MV-4-11 (cell line): ENCODE measurements at places on chromosomes 12 and 14.

GRCh38 chr14:26056036-26056616 is 541.7 kb downstream of the NOVA1 start:
- no peak for DNase-seq

DNA sequence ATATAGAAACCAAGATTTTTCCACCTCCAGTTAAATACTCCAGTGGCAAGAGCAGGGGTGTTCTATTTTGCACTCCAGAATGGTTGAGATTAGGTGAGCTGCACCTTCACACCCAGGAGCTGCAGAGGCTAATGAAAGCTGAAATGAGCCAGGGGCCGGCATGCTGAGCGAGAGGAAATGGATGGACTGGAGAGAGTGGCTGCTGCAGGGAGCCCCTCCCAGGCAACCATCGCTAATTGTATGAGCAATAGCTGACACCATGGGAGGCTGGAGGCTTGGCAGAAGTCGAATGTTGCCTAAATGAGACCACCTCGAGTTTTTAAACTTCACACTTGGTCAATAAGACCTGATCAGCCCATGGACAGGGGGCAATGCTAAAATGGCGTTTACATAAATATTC is 301.8 kb upstream of the TMPO start:
- no peak for DNase-seq

DNA sequence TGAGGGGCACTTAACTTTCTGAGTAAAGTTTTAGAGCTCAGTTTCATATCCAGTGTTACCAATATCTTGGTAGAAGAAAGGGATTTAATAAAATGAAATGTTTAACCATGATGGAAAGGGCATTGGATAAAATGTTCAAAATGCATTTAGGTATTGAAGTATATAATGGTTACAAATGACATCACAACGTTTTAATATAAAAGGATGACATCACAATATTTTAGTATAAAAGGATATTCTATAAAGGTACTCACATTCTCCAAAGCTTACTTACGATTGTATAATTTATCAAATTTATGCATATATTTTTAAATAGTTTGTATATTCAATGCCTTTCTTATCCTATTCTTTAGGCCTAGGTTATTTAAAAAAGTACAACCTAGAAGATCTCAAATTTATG is 226.1 kb downstream of the PPFIA2 start:
- no peak for DNase-seq

- no peak for DNase-seq
Measured at GRCh38 chr12:117685110-117685926, 283.5 kb downstream of the KSR2 start.

- peak; percentile 76 for DNase-seq
Measured at GRCh38 chr12:110599334-110599733, 14.6 kb upstream of the TCTN1 start.

DNA sequence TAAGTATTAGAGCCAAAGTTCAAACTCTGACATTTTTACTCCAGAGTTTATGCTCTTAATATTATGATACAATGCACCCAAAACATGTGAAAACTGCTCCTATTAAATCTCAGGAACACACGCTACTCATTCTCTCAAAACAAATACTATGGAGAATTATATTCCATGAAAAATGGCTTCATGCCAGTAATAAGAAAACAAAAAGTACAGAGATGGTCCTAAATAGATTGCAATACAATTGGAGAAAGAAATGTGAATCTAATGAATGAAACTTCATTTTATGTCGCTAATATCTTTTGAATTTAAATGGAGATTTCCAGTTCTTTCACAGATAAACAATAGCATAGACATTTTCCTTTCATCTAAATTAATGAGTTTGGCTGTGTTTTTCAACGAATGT is 384.3 kb downstream of the ADAMTS20 start:
- no peak for DNase-seq

GRCh38 chr12:132413931-132414588 is 75.9 kb upstream of the FBRSL1 start:
- no peak for DNase-seq

GRCh38 chr12:101779626-101780025 is 40.4 kb upstream of the SYCP3 start:
- DNase-seq: no peak

DNA sequence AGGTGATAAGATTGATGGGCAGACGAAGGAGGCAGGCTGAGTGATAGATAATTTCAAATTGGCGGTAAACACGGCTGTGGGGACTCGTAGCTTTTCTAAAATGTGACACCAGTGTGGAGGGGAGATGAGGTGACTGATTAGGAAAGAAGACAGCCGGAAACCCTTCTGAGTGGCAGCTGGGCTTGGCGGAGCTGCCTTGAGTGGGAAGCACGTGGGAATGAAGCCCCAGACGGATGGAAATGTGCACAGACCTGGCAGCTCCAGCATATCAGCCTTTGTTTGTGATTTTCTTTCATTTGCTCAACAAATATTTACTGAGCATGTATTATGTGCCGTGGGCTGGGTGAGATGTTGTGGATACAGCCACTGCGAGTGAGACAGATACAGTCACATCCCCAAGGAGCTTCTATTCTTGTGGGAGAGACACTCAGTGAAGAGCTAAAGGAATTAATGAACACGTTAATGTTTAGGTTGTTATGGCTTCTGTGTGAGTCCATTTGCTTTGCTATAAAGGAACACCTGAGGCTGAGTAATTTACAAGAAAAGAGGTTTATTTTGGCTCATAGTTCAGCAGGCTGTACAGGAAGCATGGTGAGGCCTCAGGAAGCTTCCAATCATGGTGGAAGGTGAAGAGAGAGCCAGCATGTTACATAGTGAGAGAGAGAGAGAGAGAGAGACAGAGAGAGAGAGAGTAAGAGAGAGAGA is 65.5 kb upstream of the LHX5 start:
- DNase-seq: no peak

- DNase-seq: no peak
Measured at GRCh38 chr14:61145903-61146481, 135.1 kb downstream of the TMEM30B start.

- DNase-seq: no peak
Measured at GRCh38 chr14:74566174-74567141, 45.6 kb downstream of the LTBP2 start.

GRCh38 chr14:91929700-91930099 is 17.8 kb downstream of the FBLN5 start:
- DNase-seq: no peak

DNA sequence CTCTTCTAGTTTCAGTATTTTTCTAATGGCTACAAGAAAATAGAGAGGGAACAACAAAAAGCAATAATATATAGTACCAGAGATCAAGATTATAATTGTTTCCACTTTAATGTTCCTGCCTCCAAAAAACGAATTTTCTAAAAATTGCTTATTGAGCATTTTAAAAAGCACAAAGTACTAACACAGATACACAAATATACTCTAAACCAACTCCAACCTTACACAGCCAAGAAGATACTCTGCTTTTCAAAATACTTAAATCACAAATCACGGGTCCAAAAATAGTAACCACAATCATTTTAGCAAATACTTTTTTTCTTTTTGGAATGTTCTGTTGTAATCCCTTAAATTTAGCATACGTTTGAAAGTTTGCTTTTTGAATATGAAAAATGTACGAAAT is 2.0 kb downstream of the YAF2 start:
- DNase-seq: no peak

- no peak for DNase-seq
Measured at GRCh38 chr12:88638388-88638787, 58.1 kb upstream of the KITLG start.

DNA sequence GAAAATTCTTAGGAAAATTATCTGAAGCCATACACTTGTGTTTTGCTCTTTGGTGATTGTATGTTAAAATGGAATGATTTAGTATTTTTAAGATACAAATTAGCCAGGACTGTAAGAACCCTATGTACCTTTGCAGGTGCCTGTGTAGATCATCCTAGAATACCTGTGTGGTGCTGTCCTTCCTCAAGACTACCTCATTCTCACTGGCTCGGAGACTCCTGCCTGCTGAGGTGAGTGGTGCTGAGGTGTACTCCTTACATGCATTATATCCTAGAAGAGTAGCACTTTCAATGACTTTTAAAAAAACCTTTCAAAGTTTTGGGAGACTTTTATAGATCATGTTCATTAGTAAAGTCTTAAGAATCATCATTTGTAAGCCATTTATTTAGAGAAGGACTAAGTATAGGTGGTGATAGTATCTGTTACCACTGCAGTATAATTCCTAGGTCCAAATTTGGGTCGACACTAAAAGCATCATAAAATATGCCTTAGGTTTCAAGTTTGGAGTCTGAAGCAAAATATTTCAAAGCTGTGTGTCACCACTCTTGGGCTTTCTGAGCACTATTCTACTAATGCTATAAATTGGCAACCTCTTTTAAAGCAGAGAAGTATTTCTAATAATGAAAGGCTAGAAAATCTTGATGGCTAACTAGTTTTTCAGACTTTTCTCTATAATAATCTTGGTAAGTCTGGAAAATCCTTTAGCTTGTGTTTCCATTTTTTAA is 36.6 kb downstream of the RASSF8 start:
- no peak for DNase-seq

GRCh38 chr12:101878243-101878821 is 952 bp downstream of the DRAM1 start:
- no peak for DNase-seq

- no peak for DNase-seq
Measured at GRCh38 chr14:55073856-55074255, 22.4 kb downstream of the MAPK1IP1L start.

GRCh38 chr14:56660677-56661389 is 81.2 kb downstream of the TMEM260 start:
- DNase-seq: no peak

DNA sequence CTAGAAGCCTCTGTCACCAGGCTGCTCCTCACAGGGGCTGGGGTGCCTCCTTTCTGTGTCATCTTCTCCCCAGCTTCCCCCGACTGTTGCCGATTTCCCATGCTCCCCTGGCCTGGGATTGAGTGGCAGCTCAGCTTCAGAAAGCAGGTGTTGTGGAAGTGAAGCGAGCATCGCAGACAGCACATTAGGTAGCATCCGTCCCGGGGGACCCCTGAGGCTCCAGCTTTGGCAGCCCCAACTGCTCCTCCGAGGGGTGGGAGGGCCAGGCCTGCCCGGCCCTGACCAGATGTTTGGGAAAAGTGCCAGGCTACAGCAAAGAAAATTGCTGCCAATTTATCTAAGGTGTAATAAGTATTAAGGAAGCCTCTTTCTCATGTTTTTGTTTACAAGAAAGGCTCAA is 1045.6 kb downstream of the BCL11B start:
- DNase-seq: no peak

DNA sequence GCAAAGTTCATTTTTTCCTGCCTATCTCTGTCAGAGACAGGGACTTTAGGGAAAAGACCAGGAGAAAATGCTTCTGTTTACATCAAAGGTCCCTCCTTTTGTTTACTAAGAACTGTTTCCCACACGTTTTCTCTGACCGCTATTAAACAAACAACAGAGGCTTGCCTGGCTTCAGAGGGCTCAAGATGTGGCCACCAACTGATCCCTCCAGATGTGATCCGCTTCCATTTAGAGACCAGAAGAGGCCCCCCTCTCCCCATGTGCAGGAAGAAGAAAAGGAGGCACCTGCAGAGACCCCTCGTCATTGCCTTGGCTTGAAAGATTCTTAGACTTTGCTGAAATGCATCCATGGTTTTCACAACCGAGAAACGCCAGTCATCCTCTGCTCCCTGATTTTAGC is 217.9 kb upstream of the PWP1 start:
- no peak for DNase-seq

- DNase-seq: no peak
Measured at GRCh38 chr14:72929316-72930080, 3.2 kb downstream of the DCAF4 start.

DNA sequence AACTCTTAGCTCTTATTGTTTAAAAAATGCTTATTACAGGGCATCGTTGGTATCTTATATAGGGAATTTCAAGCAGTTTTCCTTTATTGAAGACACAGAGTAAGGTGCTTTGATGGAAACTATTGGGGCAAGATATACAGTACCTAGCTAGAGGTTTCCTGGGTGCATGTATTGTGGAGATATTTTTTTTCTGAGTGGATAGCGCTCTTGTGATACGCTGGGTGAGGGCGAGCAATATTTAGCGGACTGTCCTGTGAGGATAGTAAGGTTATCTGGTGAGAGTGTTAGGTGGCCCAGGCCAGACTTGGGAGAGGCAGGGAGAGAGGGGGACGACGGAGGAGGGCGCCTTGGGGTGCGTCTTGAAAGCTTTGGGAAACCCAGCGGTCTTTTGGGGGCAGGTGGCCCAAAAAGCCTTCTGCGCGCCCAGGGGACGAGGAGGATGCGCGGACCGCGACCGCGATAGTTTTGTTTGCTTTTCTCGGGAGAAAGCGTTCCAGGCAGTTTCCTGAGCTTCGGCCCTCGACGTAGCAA is 596 bp upstream of the BICD1 start:
- no peak for DNase-seq

DNA sequence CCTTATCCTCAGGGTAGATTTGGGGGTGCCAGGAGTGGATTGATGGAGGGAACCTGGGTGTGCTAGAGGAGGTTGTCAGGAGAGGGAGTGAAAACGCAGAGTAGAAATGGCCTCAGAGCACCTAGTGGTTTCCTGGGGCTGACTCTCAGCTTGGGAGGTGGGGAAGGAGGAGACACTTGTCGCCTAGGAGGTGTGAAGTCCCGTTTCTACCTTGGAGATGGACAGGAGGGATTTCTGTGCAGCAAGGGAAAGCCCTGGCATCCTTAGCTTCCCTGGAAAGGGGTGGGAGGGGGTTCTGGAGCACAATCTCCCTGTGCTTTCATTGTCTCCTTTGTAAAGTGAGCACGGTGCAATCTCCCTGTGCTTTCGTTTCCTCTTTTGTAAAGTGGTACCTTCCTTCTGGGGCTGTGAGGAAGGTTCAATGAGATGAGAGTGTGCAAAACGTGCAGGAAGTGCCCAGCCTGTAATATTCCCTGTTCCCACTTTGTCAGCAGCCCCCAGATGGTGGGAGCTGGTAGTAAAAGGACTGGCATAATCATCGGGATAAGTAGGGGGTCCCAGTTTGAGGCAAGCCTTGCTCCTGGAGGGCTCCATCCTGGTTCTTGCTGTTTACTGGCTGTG is 1.6 kb downstream of the OAS3 start:
- DNase-seq: peak; percentile 41

DNA sequence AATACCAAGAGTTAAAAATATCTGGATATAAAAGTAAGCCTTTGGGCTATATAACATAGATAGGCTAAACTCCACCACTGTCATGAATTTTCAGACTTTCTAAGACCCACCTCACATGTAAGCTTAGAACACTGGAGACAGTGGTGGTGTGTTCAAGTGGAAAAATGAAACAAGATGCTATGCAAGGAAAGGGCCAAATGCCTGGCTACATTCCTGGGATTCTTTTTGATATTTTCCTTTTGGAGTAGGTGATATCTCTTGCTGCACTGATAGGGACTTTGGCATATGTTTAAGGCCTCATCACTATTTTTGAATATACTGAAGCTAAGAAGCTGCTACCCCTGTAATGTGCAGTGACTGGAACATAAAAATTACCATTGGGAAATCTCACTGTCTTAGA is 341.3 kb downstream of the SLC16A7 start:
- DNase-seq: no peak

- DNase-seq: peak; percentile 3
Measured at GRCh38 chr12:33427071-33427470, 12.5 kb downstream of the SYT10 start.

DNA sequence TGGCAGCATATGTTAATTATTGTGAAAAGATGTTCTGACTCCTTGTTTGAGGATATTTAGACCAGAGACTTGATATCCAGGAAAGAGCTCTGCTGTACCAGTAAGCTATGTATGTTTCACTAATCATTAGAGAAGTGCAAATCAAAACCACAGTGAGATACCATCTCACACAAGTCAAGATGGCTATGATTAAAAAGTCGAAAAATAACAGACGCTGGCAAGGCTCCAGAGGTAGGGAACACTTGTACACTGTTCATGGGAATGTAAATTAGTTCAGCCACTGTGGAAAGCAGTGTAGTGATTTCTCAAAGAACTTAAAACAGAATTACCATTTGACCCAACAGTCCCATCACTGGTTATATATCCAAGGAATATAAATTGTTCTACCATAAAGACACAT is 171.6 kb downstream of the DPY19L2 start:
- DNase-seq: no peak
